ENCODE measurements at places on chromosomes 4 and X.

GRCh38 chr4:52038103-52038912 lies at the start of gene SGCB:
SGCB (minus strand) TSS chr4:52038299; CDS start chr4:52038259, 40 bp downstream.
- no peak for DNase-seq

GRCh38 chr4:141580523-141580922 lies 55.9 kb upstream of the IL15 start:
- no peak for DNase-seq

- DNase-seq: peak; percentile 28
Observed at GRCh38 chr4:68249434-68249833, 3.9 kb upstream of the TMPRSS11B start.

DNA sequence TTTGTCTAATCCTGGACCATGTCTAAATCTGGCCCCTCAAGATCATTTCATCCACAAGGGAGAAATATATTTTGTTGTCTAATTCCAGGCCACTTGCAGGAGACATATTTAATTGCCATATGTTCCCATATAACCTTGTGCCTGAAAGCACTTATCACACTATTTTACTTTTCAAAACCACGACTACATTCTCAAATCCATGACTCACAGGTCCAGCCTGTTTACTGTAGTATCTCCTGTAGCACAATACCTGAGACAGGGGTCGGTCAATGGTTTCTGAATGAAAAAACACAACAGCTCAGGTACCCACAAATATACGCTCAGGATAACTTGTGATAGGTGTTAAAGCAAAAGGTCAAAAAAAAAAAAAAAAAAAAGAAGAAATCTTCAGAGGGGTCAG lies 60.9 kb downstream of the SEC24D start:
- DNase-seq: no peak

DNA sequence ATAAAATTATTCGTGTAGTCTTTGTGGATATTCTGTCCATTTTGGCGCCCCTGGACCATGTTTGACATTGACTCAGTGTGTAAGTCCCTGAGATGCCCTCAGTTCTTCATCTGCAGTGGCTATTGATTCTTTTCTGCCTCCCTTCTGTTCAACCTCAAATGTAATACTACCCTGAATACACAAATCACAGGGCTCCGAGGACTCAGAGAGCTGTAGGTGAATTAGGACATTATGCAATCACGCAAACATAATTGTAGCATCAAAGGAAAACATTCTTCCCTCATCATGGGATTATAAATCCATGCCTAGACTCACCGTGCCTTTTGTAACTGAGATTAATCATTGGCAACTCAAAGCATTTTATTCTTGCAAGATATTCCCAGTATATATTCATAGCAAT lies 161.4 kb upstream of the PACRGL start:
- DNase-seq: no peak

DNA sequence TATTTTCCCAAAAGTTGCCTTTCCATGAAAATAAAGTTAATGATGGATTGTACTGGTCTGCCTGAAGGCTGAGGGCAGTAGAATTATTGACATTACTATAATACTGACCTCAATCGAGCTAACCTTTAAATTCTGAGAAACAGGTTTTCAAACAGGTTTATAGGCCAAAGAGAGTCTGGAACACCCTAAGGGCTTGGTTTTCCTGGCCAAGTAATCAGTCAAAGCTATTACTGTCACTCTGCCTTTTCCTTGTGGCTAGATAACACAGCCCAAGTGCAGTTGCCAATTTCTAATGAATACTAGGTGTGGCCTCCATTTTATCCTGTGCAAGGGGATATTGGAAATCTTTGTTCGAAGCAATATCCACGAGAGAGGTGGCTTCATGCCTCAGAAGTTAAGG lies 75.2 kb downstream of the INTS12 start:
- DNase-seq: no peak

GRCh38 chr4:80219301-80220025 lies 22.2 kb downstream of the PRDM8 start:
- no peak for DNase-seq

- no peak for DNase-seq
Observed at GRCh38 chr4:116469582-116469981, 615.8 kb downstream of the TRAM1L1 start.

GRCh38 chrX:18032486-18033221 lies 171.6 kb upstream of the RAI2 start:
- DNase-seq: no peak

- DNase-seq: no peak
Observed at GRCh38 chr4:110618581-110619462, 4.1 kb downstream of the PITX2 start.

- no peak for DNase-seq
Observed at GRCh38 chr4:47315346-47315745, 148.2 kb downstream of the COMMD8 start.

GRCh38 chr4:123916821-123917220 lies 520.2 kb downstream of the SPRY1 start:
- no peak for DNase-seq

DNA sequence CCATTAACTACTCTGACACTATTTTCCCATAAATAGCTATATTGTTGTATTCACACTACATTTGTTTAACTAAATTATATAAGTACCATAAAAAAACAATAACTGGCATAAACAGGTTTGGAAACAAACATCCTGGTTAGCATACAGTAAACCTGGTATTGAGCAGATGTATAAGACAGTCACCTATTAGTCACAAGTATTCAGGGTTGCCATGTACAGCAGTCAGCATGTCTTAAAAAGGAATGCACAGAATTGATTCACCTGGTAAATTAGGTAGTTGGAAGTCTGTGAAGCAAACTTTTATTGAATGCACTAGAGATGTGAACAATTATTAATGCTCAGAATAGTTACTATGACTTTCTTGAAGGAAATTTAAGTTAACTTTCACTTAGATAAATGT lies 137.9 kb downstream of the FAM13A start:
- DNase-seq: no peak

GRCh38 chrX:108664701-108665100 lies 71.7 kb downstream of the IRS4 start:
- no peak for DNase-seq

DNA sequence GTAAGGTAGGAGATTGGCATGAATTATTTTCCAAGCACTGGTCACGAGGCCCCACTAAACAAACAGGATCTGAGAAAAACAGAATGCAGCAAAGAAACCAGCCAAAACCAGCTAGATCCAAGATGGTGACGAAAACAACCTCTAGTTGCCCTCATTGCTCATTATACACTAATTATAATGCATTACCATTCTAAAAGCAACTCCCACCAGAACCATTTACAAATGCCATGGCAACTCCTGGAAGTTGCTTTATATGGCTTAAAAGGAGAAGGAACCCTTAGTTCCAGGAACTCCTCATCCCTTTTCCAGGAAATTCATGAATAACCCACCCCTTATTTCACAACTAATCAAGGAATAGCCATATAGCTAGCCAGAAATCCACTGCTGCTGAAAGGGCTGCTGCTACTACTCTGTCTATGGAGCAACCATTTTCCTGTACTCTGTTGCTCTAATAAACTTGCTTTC lies 69.3 kb downstream of the ABCB7 start:
- peak; percentile 40 for DNase-seq

Measured in MV-4-11 (cell line).